ENCODE measurements at places on chromosomes 3 and 15.

DNA sequence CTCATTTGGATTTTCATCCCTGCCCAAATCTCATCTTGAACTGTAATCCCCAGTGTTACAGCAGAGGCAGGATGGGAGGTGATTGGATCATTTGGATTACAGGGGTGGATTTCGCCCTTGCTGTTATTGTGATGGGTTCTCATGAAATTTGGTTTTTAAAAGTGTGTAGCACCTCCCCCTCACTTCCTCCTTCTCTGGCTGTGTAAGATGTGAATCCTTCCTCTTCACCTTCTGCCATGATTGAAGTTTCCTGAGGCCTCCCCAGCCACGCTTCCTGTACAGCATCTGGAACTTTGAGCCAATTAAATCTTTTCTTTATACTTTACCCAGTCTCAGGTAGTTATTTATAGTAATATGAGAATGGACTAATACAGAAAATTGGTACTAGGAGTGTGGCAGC lies 316.8 kb downstream of the PLCL2 start:
- no peak for DNase-seq

- no peak for DNase-seq
Observed at GRCh38 chr3:161366094-161366493, 5.2 kb downstream of the SPTSSB start.

- no peak for DNase-seq
Observed at GRCh38 chr3:61945657-61946056, 384.3 kb downstream of the PTPRG start.

DNA sequence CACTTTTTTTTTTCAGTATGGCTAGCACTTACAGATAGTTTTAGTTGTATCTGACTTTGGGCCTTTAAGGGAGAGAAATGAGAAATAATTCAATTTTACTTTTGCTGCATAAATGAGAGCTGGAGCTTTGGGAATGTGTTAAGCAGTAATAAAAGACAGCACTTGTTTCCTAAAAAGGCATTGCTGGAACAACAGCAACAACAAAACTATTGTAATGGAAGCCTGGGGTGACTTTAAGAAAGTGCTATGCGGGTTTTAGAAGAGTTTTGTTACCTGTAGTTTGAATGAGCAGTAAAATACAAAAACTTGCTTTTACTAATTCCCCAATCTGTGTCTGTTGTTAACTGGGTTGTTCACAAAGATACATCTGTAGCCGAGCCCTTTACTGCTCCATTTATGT lies 774.0 kb upstream of the ARPP21 start:
- no peak for DNase-seq

DNA sequence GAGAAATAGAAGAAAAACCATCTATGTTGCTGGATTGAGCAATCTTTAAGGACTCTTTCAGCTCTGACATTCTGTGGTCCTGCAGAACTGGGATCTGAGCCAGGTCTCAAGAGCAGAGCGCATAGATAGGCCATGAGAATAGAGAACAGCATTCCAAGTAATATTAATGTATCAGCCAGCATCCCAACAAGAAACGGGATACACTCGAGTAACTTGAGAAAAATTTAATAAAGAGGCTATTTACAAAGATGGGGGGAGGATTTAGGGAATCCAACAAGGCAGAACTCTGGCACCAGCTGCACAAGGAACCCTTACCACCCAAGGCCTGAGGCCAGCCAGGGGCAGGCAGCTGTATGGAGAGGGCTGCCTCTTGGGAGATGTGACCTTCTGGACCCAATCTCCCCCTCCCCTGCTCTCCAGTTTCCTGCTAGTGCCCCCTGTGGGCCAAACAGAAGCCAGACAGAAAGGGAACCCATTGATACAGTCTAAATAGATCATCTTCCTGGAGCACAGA lies 8.2 kb downstream of the TMOD2 start:
- DNase-seq = peak; percentile 98

DNA sequence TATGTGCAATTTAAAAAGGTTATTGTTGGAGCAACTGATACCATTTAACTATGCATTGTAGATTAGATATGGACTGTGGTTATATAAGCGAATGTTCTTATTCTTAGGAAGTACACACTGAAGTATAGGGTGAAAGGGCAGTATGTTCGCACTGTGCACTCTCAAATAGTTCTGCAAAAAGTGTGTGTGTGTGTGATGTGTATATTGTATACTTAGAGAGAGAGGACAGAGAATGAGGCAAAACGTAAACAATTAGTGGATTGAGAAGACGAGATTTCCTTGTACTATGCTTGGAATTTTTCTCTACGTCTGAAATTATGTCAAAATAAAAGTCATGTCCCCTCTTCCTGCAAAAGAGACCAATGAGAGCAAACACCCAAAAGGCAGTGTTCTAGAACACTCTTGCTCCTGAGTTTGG lies 30.4 kb downstream of the LSM3 start:
- no peak for DNase-seq

DNA sequence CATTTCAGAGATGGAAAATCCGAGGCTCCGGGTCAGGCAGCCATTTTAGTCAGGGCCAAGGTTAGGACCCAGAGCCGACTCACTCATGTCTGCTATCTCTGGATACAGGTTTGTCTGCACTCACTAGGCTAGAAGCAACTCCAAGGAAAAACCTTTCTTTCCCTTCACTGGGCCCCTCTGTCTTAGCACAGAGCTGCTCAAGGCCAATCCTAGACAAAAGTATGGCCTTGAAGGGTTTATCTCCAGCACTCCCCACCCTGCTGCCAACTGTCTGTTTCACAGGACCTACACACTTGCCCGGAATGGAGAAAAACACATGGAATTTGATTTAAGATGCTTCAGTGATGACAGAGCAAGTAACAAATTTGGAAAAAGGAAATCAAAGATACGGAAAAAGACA lies 25.6 kb downstream of the ACAN start:
- DNase-seq = peak; percentile 32

DNA sequence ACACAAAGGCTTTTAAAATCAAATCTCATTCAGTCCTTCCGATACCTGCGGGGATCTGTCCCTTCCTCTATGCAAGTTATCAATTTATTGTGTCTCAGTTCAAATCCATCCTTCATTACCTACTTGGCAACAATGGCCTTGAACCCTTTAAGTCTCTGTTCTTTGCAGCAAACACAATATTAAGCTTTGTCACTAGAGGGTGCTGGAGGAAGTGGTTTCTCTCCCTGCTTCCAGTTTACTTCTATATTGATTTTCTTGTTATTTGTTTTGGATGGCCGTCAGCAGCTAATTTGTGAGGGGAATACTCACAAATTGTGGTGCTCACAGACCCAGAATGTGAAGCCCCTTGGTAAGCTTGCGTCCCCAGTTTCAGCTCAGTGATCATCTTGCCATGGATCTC lies 278.3 kb downstream of the FGF12 start:
- peak; percentile 2 for DNase-seq

DNA sequence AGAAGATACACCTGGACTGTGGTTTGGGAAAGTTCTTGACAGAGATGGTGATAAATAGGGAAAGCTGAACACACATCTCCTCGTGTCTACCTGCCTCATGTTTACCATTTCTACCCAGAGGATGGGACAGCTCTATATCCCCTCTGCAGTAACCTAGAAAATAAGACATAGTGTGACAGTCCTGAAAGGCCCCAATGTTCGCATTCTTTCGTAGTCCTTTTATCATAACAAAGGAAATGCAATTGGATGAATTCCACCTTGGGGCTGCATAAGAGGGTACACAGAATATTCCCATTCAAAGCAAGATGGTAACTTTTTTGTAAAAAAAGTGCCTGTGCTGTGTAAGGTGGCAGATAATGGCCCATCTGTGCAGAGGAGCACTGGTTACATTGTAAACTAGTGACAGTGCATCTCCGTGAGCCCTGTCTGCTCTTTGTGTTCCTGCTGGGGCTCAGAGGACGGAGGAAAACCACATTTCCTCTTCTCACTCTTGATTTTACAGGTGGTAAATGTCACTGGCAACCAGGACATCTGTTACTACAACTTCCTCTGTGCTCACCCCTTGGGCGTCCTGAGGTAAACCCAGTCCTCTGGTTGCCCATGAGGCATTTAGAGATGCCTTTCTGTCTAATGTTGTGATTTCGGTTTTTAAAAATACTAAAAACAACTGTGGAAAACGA lies 74.3 kb downstream of the SIDT1 start:
- no peak for DNase-seq

DNA sequence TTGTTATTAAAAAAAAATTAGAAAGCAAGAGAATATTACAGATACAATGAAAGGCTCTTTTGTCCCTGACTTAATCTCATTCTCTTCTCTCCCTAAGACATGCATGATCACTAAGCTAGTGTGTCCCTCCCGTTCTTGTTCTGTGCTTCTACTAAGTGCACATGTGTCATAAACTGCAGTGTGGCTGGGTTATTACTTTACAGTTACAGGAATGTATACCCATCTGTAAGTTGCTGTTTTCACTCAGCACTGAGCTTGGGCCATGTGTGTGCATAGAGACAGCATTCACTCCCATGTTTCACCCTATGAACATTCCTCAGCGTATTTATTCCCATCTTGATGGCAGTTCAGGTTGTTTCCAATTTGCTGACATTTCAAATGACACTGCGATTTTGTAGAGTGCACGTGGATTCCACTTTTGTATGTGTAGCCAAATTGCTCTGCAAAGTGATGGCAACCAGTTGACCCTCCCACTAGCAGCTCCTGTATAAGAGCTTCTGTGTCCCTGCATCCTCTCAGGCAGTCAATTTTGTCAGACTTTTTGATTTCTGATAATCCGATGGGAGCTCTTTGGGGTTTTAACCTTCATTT lies 145.8 kb upstream of the UBE2E1 start:
- peak; percentile 34 for DNase-seq

DNA sequence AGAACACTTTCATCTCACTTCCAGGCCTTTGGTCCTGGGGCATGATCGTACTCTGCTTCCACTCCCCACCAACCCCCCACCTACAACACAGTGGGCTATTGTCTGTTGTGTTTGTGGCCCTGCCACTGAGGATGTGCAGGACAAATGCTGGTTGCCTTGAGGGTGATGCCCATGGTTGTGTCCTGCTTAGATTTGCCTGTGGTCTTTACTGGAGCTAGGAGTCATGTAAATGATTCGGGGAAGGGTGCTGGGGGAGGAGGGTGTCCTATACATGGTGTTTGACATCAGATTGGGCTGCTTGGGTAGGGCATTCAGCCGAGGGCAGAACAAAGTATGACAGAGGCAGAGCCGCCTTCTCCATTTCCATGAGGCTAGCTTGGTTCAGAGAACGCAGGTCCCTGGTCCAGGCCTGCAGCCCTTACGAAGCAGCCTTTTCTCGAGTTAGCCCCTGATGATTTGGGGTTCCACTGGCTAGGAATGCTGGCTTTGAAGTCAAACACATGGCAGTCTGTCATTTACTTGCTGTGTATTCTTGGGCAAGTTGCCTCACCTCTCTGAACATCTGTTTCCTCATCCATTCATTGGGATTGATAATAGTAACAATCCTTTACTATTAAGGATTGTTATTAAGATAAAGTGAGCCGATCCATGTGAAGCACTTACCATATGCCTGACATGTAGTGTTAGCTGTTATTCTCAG lies 6.9 kb downstream of the CORO2B start:
- no peak for DNase-seq

DNA sequence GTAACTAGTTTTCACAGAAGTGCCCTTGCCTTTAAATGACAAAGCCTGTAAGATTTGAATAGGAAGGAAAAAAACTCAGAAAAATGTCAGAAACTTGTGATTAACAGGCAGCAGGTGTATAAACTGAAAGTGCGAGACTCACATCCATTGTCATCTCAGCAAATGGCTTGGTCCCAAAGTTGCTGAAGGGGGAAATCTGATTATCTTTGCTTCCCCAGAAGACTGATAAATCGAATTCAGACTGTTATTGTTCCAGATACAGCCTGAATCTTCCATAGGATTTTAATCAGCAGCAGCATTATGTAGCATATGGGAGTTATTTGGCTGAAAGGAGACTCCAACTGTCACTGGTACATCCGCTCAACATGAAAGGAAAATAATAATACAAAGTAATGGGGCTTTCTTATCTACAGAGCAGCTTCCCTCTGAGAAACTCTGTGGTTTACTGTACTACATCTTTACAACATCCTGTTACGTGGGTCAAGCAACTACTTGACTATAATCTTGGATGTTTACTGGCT lies 550.4 kb upstream of the CCDC54 start:
- no peak for DNase-seq

DNA sequence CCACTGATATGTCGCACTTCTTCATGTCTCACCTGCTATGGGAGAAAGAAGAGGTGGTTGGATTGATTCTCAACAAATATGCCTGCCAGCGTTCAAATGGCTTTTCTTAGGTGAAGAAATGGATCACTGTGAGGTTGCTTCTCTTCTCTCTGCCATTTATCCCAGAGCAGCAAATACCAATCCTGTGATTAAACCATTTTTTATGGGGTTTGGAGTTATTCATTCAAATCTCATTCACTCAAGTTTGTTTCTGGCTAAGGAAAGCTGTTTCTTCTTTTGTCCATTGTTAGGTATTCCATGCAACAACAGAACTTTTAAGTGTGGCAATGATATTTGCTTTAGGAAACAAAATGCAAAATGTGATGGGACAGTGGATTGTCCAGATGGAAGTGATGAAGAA lies 12.2 kb upstream of the C3orf52 start:
- peak; percentile 32 for DNase-seq

DNA sequence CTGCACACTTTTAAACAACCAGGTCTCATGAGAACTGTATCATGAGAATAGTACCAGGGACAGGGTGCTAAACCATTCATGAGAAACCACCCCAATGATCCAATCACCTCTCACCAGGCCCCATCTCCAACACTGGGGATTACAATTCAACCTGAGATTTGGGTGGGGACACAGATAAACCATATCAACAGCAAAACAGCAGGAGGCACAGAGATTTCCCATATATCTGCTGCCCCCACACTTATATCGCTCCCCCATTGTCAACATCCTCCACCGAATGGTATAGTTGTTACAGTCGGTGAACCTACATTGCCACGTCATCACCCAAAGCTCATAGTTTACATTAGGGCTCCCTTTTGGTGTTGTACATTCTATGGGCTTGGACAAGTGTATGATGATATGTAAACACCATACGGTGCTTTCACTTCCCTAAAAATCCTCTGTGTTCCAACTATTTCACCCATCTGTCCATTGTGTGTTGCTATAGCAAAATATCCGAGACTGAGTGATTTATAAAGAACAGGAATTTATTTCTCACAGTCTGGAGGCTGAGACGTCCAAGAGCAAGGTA lies 224.8 kb downstream of the FAM43A start:
- no peak for DNase-seq
